ENCODE measurements at places on chromosomes 4 and X. TPM values are rescaled to one million over a fixed set of nuclear protein-coding genes. Genes with fewer than 3 reads are reported as not detected.

The GAGE1 gene
- not detected for total RNA-seq

The EXOC1L gene
- not detected for total RNA-seq

The ATP8A1 gene
- total RNA-seq: 2.6 TPM

The TRPC3 gene
- 0.59 TPM for total RNA-seq

The APLN gene
- 0.83 TPM for total RNA-seq

The EPHA5 gene
- total RNA-seq: 15.1 TPM

The SPANXA1 gene
- not detected for total RNA-seq

The FGFBP2 gene
- not detected for total RNA-seq

The XKRX gene
- 0.60 TPM for total RNA-seq

The GSX2 gene
- total RNA-seq: not detected

The HSD17B13 gene
- 0.12 TPM for total RNA-seq

The APBB2 gene
- total RNA-seq: 70.1 TPM

The FTSJ1 gene
- total RNA-seq: 27.4 TPM

The DCHS2 gene
- not detected for total RNA-seq

The ANK2 gene
- total RNA-seq: 17.0 TPM

The CYBB gene
- not detected for total RNA-seq

The TXLNG gene
- total RNA-seq: 5.4 TPM

The MORC4 gene
- 25.9 TPM for total RNA-seq

The HAND2 gene
- total RNA-seq: 9.1 TPM

The PABPC5 gene
- 0.82 TPM for total RNA-seq

The SSX2B gene
- not detected for total RNA-seq

The SATL1 gene
- not detected for total RNA-seq

The ADAM29 gene
- not detected for total RNA-seq

The CPXCR1 gene
- not detected for total RNA-seq

The TMSB15B gene
- total RNA-seq: 5.7 TPM

The OTC gene
- not detected for total RNA-seq

The CLNK gene
- not detected for total RNA-seq

The NPNT gene
- 1.1 TPM for total RNA-seq

The RXFP1 gene
- total RNA-seq: 4.6 TPM

The AR gene
- 2.7 TPM for total RNA-seq

The ABCB7 gene
- total RNA-seq: 19.0 TPM

The EFNB1 gene
- 23.1 TPM for total RNA-seq

The CYLC1 gene
- total RNA-seq: not detected

The TLL1 gene
- total RNA-seq: 0.08 TPM

The CPE gene
- total RNA-seq: 74.6 TPM

The MAGEC1 gene
- not detected for total RNA-seq

The MMRN1 gene
- 0.35 TPM for total RNA-seq

The SHOX gene
- total RNA-seq: not detected

The HSFX1 gene
- total RNA-seq: 0.23 TPM

The PNMA6A gene
- 0.68 TPM for total RNA-seq

The ASMT gene
- not detected for total RNA-seq

The H2BW1 gene
- not detected for total RNA-seq

The MAGEA10 gene
- not detected for total RNA-seq

The ZCCHC12 gene
- total RNA-seq: not detected
